SIG-M5 (cell line): ENCODE measurements at places on chromosomes 1 and 21.

GRCh38 chr1:23239638-23240295 is 22.5 kb upstream of the HTR1D start:
- no peak for DNase-seq

- DNase-seq: no peak
Measured at GRCh38 chr1:91487469-91487868, 13.2 kb upstream of the CDC7 start.

DNA sequence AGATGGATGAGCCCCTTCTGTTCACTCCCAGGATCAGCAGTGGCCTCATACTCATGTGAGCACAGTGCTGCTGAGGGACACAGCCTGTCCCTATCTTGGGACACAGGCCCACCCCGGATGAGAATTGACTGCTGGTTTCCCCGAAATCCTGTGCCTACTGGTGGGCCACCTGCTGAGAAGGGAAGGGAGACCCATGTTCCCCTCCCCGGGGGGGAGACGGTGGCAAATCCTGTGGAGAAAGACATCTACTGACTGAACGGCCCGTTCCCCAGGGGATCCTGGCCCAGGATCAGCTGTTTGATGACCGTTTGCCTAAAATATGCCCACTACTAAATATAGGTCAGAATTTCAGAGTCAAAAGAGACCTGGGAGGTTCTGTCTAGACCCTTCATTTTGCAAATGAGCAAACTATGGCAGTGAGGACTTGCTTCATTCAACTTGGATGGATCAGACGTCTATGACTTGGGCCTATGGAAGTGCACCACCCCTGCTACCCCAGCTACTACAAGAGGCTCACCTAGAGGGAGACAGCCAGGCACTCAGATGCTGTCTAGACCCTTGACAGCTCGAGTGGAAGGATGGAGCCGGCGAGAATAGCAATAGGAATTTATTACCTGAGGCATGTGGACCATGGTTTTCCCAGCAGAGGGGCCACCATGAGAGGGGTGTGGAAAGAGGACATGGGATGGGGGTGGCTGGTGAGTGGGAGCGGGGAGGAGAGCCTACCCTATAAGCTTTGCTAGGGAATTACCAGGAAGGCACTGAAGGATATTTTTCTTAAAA is 15.6 kb upstream of the THEMIS2 start:
- no peak for DNase-seq

DNA sequence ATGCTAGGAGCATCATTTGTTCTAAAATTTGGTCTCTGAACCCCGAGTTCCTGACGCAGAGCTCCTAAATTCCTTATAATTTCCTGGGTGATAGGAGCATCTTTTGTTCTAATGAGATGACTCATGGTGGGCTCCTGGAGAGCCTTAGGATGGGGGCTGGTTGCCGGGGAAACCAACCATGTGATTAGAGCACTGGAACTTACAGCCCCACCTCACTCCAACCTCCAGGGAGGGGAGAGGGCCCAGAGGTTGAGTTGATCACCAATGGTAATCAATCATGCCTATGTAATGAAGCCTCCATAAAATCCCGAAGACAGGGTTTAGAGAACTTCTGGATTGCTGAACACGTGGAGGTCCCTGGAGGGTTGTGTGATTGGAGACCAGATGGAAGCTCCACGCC is 7.7 kb downstream of the SHISAL2A start:
- no peak for DNase-seq

GRCh38 chr1:78114034-78114956 is 68.5 kb downstream of the GIPC2 start:
- DNase-seq: no peak

DNA sequence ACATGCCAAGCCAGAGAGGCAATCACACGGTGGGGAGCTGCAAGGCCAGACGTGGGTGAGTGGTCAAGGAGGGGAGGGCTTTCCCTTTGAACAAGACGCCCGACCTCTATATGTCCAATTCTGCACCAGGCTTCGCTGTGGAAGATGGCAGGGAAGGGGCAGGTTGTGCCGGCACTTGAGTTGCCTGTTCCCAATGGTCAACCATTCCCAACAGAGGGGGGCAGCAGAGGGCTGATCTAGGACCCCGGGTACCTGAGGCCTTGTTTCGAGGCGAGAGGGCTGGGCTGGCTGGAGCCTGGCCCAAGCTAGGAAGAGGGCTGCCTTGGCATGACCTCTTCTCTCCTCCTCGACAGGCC is 64.9 kb downstream of the TMEM53 start:
- no peak for DNase-seq

DNA sequence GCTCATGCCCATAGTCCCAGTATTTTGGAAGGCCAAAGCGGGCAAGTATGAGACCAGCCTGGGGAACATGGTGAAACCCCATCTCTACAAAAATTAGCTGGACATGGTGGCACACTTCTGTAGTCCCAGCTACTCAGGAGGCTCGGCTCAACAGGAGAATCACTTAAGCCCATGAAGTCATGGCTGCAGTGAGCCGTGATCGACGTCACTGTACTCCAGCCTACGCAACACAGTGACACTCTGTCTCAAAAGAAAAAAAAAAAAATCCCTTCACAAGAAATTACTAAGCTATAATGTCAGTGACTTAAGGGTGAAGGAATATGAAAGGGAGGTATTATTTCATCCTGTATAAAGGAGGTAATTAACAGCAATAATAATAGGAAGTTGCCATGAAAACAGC is 99.8 kb downstream of the ACBD6 start:
- no peak for DNase-seq

DNA sequence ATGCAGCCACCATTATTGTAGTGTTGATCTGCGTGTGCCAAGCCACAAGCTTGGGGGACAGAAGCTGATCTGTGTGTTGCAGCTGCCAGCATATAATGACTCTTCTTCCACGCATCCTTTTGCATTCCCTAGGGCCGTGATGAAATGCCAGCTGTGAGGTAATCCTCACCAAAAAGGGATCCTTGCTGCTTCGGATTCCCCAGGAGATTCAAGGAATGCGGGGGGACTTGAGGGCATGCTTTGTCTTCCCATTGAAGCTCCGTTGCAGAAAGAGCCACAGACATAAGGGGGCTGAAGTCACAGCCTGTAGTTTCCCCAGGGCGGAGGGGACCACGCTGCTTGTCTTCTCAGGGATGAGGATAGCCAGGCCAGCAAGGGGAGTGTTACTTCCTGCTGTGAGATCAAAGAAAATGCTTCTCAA is 281.6 kb upstream of the FMN2 start:
- DNase-seq: no peak

DNA sequence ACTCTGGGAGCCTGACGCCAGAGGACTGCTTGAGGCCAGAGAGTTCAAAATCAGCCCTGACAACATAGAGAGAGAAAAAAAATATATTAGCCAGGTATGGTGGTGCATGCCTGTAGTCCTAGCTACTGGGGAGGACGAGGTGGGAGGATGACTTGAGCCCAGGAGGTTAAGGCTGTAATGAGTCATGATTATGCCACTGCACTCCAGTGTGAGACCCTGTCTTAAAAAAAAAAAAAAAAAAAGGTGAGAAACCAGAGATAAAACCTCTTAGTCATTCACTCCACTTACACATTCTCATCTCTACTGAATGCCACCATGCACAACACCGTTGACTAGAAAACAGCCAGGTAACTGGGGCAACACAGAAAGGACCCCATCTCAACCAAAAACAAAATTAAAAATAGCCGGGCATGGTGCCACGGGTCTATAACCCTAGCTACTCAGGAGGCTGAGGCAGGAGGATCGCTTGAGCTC is 178.1 kb downstream of the SLC45A1 start:
- DNase-seq: no peak

DNA sequence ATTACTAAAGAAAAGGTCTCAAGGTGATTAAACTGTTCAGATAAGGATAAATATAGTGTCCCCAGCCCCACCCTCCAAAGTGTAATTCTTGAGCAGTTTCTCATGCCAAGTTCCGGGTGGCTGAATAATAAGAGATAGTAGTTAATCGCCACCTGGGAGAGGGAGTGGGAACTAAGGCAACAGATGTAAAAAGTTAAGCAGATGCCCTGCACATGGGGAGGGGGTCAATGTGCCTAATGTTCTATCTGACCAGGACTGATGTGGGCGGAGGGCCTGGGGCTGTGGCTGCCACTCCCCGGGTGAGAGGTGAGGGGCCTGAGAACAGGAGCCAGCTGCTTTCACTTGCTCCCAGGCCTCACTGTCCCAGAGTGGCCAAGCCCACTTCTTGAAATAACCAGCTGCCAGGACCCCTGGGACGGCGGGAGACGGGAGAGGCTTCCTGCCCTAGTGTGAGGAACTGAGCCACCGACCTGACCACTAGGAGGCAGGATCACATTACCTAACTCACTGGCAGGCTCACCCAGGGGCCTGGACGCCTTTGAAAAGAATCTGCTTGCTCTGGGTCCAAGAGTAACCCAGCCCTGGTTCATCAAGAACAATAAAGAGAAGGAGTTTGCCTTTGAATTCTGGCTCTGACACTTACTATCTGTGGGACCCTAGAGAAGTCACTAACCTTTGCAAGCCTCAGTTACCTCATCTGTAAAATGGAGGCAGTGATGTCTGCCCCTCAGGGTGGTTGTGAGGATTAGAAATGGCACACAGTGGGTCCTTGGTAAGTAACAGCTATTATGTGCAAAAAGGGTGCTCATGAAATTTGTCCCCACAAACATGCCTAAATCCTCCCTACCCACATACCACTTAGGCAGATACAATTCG is 179.2 kb downstream of the ATG4C start:
- DNase-seq: no peak

DNA sequence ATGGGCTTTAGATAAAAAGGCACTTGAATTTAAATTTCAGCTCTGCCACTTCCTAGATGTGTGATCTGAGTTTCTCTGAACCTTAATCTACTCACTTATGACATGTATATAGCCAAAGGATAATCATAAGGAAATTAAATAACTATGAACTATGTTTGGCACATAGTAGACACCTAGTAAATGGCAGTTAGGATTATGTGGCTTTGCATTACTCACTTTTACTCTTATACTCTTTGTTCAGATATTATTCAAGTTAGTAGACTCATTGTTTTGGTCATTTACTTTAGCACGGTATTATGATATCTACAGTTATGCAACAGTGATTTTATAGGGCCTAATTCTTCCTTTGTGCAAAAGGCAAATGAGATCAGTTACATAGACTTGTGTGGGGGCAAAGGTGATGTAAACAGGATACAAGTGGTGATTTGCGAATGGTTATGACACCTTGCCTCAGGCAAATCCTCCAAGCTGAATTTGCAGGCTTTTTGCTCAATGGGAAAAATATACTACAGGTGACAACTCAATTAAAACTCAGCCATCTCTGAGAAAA is 297.2 kb upstream of the PBX1 start:
- DNase-seq: no peak

GRCh38 chr1:60386249-60386648 is 312.7 kb upstream of the C1orf87 start:
- no peak for DNase-seq

- DNase-seq: no peak
Measured at GRCh38 chr1:245133995-245134715, 20.6 kb upstream of the KIF26B start.

DNA sequence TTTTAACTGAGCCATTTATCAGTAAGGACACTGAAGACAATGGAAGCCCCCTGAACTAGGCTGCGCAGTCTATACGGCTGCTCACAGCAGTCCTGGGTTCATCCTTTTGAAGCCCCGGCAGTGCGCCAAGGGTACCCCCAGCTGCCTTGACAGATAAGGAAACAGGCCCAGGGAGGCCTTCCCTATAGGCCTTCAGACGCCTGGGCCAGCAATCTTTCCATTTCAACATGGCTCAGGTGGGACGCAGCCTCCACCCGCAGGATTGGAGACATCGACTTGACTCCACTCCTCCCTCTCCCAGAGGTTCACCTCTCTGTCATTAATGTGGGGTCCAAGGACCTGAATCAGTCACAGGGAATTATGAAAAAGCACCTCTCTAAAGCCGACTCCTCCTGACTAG is 2.8 kb upstream of the LYPD8 start:
- DNase-seq: no peak

DNA sequence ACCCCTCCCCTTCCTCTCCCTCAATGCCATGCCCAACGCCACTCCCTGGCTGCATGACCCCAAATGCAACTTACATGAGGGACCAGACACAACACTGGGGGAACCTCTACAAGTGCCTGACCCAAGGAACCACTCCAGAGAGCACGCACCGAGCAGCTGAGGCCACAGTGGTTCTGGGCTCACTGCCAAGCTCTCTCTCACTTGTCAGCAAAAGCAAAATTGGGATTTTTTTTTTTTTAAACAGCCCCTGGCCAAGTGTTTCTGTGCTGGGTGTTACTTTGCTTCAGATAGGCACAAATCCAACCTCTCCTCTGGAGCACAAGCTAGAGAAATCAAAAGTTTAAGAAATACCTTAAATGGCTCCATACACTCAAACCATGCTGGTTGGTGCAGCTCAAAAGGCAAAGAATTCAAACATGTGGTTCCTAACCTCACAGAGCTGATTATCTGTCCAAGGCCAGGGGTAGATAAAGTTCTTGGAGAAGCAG is 363.0 kb downstream of the SETD4 start:
- DNase-seq: no peak

DNA sequence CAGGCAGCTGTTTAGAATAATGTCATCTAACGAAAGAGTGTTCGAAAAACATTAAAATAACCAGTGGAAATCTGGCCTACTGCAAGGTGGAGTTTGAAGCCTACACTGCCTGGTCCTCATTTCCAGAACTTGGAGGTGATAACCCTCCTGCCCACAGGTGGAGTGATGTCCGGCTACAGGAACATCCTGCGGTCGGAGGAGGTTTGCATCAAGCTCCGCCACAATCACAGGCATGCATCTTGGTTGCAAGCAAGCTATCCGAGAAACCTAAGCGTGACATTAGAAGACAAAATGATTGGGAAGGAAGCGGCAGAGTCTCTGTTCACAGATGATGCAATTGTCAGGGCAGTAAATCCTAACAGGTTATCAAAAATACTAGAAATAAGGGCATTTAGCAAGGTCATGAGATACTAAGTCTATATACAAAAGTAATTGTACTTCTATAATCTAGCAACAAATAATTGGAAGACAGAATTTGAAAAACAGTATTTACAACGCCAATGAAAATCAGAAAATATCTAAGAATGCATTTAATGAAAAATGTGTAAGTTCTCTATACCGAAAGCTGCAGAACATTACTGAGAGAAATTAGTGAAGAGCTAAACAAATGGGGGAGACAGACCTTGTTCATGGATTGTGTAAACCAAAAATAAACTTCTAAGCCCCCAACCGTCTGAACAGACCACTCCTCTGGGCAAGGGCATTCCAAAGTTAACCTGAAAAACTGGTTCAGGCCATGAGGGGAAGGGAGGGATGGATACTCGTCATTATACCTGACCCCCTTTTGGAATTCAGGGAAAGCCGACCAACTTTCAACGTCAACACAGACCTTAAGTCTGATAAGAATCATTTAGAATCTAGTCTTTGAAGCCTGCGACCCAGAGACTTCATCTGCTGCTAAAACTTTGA is 4.7 kb upstream of the SLC19A1 start:
- no peak for DNase-seq
